NCI-H526 (cell line): ENCODE measurements at places on chromosomes 2 and 18.

DNA sequence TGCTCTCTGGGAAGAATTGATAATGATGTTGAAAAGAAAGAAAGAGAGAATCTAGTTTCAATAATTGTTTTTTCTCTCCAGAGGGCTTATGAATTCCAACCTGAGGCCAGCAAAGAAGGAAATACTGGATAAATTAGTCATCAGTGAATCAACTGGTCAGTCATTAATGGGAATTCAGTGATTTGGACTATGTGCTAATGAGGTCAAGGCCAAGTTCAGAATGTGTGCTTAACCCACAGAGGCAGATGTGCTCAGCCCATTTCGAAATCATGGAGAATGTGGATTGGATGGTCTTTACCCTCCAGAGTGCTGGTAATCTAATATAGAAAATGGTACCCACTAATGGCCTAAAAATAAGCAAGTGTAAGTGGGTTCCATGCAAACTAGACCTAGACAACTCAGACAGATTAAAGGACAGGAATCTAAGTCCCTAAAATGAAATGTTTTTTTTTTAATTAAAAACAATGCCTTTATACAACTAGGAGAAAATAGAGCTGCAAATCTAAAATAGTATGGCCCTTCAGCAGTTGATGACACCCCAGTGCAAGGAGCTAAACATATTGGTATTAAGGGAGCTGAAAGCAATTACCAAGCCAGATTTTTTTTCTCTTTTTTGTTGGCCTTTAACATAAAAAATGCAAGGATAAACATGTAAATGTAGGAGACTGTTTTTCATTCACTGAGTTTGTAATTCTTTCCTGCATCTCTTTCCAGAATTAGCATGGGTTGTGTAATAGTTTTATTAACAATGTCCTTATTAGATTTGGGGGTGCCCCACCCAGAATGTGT is 296.9 kb downstream of the SATB2 start:
- no peak for DNase-seq

GRCh38 chr18:55374741-55375140 is 213.3 kb downstream of the TCF4 start:
- DNase-seq: no peak

DNA sequence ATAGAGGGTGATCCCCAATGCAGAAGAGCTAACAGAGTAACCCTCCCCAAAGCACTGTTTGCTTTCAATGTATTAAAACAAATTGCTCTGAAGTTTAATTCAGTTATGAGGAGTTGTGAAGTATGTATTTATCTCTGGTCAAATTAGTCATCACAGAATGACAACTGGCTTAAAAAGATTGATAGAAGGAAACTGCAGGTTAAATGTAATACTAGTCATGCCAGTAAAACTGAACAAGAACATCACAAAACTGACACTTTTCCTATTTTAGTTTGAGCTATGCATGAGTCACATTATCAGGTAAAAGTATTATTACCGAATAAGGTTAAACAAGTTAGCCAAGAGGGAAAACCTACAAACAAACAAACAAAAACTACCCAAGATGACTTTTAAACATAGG is 99.0 kb upstream of the ACVR1C start:
- no peak for DNase-seq

- DNase-seq: no peak
Observed at GRCh38 chr18:23259701-23260681, 124.7 kb downstream of the CABLES1 start.

- DNase-seq: no peak
Observed at GRCh38 chr18:34639687-34640086, 70.4 kb upstream of the DTNA start.

DNA sequence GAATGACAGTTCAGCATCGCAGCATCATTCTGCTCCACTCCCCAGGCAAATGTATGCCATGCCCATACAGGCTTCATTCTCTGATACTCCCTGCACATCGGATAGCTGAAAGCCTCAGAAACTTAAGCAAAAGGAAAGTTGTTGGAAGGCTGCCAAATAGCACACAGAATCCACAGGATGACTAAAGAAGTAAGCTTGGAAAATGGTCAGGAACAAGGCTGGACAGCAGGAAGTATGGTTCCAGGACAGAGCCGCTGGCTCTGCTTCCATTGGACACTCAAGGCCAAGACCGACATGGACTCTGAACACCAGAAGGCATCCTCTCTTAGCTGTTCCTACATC is 256.5 kb downstream of the CDH20 start:
- no peak for DNase-seq

GRCh38 chr2:56589835-56590234 is 406.0 kb downstream of the CCDC85A start:
- no peak for DNase-seq
